ENCODE measurements at places on chromosomes 7 and 10.

GRCh38 chr7:12493407-12493806 is 77.1 kb upstream of the SCIN start:
- peak; percentile 63 for DNase-seq

DNA sequence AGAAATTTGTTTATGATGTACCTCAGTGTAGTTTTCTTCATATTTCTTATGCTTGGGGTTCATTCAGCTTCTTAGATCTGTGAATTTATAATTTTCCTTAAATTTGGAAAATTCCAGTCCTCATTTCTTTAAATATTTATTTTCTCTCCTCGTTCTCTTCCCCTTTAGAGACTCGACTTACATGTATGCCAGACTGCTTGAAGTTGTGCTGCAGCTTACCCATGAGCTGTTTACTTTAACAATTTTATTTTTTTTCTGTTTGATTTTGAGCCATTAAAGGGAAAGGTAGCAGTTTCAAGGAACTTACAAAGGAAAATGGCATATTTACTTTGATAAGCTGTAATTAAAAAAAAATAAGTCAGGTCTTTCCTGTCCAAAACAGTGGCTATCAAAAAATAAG is 123.0 kb upstream of the ZNF32 start:
- no peak for DNase-seq

GRCh38 chr10:111211706-111212105 is 134.9 kb downstream of the ADRA2A start:
- no peak for DNase-seq

GRCh38 chr10:86285136-86285790 is 81.3 kb downstream of the GRID1 start:
- DNase-seq: no peak

DNA sequence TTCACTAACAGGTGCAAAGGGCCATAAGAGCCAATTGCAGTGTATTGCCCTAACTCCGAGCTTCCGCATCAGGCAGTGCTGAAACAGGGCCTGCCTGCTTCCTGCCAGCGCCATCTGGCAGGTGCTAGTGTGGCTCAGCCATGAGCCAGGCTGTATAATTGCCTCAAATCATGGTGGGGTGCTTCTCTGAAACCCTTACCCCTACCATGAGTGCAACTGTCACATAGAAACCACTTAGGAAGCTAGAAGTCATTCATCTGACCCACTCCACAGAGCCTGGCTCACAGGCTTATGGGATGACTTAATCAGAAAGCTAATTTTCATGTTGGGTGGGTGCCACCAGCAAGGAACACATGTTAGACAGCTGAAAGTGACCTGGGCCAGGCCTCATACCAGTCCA is 133.3 kb upstream of the LAMB4 start:
- DNase-seq: peak; percentile 21

DNA sequence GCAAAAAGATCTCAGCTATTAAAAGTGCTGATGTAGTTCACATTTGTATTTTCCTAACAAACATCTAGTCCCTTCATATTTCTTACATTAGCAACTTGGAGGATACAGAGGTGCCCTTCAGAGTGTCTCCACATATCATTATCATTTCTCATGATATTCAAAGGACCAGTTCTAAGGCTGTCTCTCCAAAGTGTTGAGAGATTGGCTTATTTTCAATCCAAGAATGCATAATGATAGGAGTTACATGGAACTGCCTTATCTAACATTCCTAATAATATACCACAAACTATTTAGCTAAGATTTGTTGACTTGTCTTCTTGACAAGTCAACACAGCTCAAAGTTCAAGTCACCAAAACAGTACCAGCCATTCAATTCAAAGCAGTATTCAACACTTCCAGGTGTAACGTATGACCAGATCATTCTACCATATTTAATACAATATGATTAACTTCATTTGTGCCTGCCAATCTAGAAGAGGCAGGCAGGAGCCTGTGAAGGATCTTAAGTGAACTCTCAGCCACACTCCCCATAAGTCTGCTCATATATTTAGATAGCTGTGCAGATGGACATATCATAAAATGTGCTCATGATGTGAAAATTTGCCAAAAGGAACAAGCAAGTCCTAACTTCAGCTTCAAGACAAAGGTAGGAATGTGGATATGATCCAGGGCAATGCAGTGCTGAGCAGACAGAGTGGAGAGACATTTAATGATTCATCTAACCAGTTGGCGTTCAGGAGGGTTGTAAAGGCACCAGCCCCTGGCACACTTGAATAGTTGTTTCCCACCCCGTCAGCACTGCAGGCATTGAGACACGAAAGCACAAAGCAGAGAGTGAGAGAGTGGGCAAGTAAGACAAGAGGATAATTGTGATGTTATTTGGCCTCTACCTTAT is 108.3 kb downstream of the MTERF1 start:
- DNase-seq: no peak

DNA sequence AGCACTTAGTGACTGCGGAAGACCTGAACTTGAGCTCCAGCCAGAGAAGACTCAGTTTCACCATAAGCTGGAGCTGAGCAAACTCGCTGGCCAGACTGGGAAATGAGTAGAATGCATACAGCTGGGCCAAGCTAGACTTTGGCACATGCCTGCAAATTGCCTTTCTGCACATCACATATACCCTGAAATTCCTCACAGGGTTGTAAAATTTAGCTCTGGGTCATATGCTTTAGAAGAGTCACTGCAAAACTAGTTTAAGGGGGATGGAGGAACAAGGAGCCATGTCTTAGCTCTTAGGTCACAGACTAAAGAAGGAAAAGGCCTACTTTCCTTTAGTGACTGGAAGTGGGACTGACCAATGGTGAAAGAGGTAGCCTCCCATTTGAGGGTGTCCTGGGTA is 67.6 kb downstream of the PPP1R3C start:
- no peak for DNase-seq

GRCh38 chr10:974038-974784 is 14.0 kb upstream of the GTPBP4 start:
- no peak for DNase-seq

- DNase-seq: no peak
Observed at GRCh38 chr10:128779416-128779815, 653.2 kb upstream of the MKI67 start.

DNA sequence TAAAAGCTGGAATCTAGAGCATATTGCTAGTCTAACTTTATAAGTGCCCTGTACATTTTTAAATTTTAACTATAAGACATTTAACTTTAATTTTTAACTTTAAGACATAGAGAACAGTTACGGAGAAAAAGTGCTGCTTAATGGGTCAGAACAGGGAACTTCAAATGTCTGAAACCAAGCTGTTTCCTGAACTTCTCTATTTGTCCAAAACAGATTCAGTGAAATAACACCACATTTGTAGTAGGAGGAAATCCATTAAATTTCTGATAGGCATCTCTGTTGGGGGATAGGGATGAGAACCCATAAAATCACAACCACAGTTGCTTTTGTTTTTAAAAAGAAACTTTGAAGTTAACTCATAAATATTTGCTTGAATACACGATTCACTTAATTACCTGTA is 170.8 kb upstream of the ANK3 start:
- DNase-seq: peak; percentile 50

DNA sequence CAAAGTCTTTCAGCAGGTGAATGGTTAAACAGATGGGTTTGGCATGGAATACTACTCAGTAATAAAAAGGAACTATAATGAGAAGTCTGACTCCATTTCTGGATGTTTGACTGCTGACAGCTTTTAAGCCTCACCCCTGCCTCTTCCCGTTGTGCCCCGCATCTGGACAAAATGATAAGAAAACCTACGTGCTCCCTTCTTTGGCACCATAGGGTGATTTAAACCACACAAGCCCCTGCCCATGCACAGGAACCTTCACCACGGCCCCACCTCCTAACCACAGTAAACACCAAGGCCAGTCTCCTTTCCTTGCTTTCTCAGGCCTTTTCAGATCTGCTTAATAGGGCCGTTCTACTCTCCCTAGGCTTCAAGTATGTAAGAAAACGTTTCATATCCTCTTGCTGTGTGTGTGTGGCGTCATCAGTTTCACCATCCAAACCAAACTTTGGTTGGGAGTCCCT is 47.1 kb upstream of the UBN2 start:
- DNase-seq: peak; percentile 62

GRCh38 chr7:75623390-75624133 is 115.2 kb downstream of the HIP1 start:
- no peak for DNase-seq

DNA sequence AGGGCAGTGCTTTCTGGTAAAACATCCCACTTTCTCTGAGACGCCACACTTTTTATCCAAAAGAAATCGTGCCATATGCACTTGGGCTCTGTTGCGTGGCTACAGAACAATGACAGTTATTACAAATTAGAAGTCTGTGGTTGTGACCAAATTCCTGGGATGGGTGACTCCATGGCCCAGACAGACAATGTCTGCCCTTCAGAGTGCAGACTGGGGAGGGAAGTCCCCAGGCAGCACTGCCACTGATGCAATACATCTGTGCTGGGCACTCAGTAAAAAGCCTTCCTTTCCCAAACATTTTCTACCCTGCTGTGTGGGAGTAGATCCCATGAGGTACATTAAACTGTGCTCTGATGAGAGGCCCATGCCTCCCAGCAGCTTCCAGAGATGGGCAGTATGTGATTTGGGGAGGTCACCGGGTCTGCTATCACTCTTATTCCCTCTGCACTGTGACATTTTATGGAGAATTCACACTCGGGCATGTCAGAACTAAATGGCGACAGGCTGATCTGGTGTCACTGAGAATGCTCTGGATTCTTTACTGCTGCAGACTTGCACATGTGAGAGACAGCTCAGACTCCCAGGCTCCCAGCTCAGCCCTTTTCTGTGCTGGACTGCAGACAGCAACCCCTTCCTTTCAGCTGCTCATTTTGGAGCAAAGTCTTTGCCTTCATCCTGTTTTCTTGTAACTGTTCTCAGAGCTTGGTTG is 243.5 kb upstream of the ZNF32 start:
- DNase-seq: no peak

- no peak for DNase-seq
Observed at GRCh38 chr7:133682364-133683181, 429.7 kb downstream of the EXOC4 start.

- no peak for DNase-seq
Observed at GRCh38 chr10:113590581-113590980, 37.7 kb downstream of the HABP2 start.

- DNase-seq: no peak
Observed at GRCh38 chr10:34091635-34092195, 723.4 kb downstream of the PARD3 start.

- no peak for DNase-seq
Observed at GRCh38 chr7:2331707-2332106, 17.5 kb upstream of the SNX8 start.

DNA sequence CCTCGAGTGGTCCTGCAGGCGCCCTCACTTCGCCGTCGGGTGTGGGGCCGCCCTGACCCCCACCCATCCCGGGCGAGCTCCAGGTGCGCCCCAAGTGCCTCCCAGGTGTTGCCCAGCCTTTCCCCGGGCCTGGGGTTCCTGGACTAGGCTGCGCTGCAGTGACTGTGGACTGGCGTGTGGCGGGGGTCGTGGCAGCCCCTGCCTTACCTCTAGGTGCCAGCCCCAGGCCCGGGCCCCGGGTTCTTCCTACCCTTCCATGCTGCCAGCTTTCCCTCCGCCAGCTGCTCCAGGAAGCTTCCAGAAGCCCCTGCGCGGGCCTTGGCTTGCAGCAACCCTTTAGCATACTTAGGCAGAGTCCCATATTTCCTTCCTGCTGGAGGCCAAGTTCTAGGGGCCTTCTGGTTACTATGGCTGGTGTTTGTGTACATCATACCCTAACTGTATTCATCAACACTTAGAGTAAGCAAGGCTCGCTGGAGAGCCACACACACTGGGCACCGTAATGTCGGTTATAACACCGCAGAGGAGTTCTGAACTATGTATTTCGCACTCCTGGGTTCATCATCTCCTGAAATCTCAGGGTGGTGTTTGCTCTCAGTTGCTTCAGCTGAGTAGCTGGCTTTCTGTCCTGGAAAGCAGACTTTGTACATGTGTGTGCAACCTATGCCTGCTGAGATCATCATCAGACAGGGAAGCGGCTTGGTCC is 471 bp downstream of the MGMT start:
- peak; percentile 50 for DNase-seq

DNA sequence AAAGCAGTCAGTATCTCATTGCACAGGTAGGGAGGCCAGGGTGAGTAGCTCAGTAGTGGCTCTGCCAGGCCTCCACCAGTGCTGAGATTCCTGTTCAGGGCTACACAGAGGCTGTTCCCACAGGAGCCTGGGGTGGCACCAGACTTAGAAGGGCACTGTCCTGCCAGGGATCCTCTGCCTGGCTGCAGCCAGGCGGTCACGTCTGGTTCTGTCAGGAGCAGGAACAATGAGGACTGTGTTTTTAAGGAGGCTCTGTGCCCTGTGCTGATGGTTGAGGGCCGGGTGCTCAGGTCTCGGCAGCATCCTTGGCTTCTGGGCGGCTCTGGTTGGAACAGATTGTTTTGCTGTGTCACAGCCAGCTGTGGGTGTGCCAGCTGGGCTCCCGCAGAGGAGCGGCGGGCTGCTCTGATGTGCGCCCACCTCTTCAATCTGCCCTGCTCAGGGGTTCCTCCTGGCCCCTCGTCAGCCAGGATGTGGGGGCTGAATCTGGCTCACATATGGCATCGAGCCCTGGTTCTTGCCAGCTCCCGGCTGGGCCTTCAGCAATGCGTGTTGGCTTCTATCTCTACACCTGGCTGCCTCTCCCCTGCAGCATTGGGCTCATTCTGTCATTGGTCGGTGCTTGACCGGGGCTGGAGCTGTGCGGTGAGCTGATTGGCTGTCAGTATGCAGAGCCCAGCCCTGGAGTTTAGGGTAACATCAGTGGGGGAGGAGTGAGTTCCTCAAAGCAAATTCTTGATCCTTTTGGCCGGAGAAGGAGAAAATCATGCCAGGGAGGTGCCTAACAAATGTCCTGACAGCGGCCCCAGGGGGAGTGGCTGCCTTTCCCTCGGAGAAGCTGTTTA is 41.2 kb downstream of the TACR2 start:
- DNase-seq: peak; percentile 67

DNA sequence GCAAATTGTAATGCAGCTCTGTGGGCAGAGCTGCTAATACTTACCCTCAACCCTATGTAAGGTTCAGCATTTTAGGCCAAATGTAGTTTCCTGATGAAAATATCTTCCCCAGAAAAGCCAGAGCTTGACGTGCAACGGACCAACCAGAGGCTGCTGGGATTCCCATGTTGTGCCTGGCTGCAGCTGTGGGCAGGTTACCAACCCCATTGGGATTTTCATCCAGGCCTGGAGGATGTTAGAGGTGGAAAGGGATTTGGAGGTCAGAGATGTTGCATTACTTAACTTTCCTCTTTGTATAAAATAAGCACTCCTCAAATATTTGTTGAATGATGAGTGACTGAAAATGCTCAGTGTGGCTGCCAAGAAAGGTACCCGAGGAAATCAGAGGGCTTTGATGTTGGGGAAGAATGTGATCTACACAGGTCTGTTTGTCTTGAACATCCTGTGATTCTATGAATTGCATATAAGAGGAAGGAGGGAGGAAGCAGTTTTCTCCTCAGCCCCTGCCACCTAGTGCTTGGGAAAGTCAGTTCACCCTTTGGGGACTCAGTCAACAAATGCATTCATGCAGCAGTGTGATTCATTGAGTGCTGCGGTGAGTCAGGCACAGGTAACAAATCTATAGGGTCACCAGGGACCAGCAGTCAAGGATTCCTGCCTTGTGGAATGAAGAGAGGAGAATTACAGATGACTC is 487.2 kb downstream of the RPS24 start:
- DNase-seq: peak; percentile 55
